ENCODE measurements at places on chromosomes 2 and 18.

GRCh38 chr2:1708476-1709334 is 35.6 kb downstream of the PXDN start:
- DNase-seq, result no peak

- no peak for DNase-seq
These were observed 10.1 kb downstream of the RAMP1 start for GRCh38 chr2:237869343-237870102.

GRCh38 chr2:110904779-110905148 is 172.4 kb downstream of the ACOXL start:
- DNase-seq, result no peak

GRCh38 chr2:34188464-34189303 is 589.6 kb upstream of the FAM98A start:
- DNase-seq, result no peak

DNA sequence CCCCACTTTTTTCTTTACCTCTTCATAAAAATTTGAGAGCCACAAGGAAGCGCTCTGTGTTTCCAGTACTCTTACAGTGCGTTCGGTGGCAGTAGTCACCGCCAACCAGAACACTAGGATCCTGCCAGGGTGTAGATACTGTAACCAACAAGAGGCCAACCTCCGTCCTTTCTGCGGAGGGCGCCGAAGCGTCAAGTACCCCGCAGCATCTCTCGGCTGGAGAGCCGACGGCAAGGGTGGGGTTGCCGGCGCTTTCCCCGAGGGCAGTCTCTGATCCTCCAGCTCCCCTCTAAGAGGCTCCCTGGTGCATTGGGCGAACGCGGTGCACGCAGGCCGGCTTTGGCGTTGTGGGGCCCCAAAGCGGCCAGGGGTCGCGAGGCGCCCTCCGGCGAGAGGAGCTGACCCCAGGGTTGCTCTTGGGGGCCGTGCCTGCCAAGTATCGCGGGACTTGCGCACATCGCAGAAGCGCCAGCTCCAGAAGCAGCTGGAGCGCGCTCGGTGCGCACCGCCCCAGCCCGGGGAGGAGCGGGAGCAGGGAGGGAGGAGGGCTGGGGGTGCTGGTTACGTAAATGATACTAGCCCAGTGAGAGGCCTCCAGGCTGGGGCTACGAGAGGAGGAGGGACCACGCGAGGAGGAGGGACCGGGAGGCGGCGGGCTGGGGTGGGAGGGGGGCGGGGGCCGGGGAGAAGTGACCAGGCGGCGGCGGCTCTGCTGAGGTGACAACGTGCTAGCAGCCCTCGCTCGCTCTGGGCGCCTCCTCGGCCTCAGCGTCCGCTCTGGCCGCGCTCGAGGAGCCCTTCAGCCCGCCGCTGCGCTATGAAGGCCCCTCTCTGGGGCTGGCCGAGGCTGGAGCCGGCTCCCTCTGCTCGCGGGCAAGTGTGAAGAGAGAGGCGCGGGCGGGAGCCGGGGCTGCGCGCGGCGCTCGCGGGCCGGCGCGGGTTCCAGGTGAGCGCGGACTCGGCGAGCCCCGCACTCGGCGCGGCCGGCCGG is at the start of gene GALNT13:
Gene GALNT13 (plus strand): TSS at position 692 of the 991 bp plus-strand sequence.
- peak; percentile 88 for DNase-seq

GRCh38 chr2:240603081-240603835 is 16.7 kb downstream of the CAPN10 start:
- no peak for DNase-seq

GRCh38 chr2:238689871-238690389 is 158.0 kb upstream of the TWIST2 start:
- DNase-seq, result peak; percentile 29

DNA sequence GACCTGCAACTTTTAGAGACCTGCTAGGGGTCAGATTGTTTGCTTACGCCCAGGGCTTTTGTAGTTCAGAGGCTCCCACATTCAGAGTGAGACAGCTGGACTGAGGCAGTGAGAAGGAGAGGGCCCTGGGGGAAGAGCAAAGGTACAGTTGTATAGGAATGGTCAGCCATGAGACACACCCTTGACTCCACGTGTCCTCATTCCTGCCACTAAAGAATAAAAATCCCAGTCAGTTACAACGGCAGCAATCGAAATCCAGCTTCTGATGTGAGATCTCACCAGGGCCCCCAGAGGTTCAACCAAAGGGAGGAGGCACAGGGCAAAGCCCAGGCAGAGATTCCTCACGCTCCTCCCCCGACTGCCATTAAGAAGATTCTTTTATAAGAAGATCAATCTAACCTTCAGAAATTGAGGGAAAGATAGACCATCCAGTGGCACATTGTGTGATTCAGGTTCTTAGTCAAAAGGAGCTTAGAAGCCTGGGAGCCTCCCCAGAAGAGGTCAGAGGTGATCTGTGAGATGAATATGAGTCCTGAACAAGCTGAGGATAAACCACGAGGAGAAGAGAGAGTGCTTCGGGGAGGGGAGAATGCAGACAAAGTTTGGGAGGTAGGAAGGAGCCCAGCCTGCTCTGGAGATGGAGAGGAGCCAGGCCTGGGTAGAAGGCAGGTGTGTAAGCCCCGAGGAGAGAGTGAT is 317.0 kb downstream of the CYP26B1 start:
- DNase-seq, result no peak

- DNase-seq, result no peak
These were observed 6.6 kb upstream of the CDH2 start for GRCh38 chr18:28183418-28184078.

- no peak for DNase-seq
These were observed 1.2 kb downstream of the KIAA1328 start for GRCh38 chr18:36830158-36830495.

DNA sequence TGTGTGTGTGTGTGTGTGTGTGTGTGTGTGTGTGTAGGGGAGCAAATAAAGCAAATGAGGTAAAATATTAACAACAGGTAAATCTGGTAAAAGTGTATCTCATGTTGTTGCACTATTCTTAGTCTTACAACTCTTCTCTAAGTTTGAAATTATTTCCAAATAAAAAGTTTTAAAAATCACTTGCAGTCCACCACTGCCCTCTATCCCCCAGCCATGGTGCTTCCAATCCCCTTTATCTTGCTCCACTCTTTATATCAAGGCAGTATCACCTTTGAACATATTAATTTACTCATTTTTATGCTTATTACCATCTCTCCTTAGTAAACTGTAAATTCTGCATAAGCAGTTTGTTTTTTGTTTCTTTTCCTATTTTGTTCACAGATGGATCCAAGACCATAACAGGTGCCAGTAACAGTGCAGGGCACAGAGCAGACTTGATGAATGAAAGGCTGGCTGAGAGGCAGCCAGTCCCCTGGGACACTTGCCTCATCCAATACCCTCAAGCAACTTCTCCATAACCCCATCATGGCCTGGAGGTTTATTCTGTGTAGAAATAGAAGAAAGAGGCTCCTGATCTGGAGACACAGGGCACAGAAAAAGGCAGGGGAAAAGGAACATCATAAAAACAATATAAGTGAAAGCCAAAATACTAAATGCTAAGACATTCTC is 67.6 kb downstream of the LDAH start:
- no peak for DNase-seq
